ENCODE measurements at places on chromosomes 7 and 10. TPM values are rescaled to one million over a fixed set of nuclear protein-coding genes. Genes with fewer than 3 reads are reported as not detected.

CARD11 gene
- 4.5 TPM for total RNA-seq

DKK1 gene
- 44.7 TPM for total RNA-seq

OR2A1 gene
- 0.17 TPM for total RNA-seq

KIAA1217 gene
- 3.6 TPM for total RNA-seq

FAM25A gene
- not detected for total RNA-seq

CAV1 gene
- total RNA-seq, result 514 TPM

LRIT1 gene
- not detected for total RNA-seq

SCRN1 gene
- 111 TPM for total RNA-seq

LANCL2 gene
- total RNA-seq, result 95.9 TPM

FIGNL1 gene
- 77.2 TPM for total RNA-seq

PLEKHS1 gene
- total RNA-seq, result not detected

A1CF gene
- not detected for total RNA-seq

GATAD1 gene
- total RNA-seq, result 17.6 TPM
